ENCODE measurements at places on chromosomes 2 and 18.

- DNase-seq, result no peak
Observed at GRCh38 chr2:201450954-201451291, 335 bp downstream of the TRAK2 start.

- DNase-seq, result no peak
Observed at GRCh38 chr2:79219383-79219988, 59.9 kb upstream of the REG3A start.

DNA sequence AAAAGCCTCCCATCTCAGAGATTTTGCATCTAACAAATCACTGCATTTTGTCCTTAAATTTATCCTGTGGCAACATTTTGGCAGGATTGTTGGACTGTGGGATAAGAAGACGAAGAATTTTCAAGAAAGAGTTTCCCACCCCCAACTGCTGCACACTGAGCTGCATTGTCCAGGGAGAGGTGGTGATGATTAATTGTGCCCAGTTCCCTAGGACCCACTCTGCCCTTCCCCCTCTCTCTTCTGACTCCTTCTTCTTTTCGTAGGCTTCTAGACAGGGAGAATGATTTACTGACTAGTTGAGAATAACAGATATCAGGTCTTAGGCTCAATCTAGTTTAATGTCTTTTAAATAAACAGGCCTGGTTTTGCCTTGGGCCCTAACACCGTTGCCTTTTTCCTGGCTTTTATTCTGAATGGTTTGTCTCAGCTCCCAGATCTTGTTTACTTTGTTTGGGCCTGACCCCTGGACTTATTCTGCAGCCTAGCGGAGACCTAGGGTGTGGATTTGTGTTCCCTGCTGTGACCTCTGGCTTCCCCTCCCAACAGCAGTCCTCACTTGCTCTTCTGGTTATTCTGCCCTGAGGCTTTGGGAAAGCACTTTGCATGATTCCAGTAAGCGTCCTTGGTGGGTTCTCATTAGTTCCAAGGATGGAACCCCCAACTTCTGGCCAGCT, 233.3 kb downstream of the INSIG2 start:
- no peak for DNase-seq

DNA sequence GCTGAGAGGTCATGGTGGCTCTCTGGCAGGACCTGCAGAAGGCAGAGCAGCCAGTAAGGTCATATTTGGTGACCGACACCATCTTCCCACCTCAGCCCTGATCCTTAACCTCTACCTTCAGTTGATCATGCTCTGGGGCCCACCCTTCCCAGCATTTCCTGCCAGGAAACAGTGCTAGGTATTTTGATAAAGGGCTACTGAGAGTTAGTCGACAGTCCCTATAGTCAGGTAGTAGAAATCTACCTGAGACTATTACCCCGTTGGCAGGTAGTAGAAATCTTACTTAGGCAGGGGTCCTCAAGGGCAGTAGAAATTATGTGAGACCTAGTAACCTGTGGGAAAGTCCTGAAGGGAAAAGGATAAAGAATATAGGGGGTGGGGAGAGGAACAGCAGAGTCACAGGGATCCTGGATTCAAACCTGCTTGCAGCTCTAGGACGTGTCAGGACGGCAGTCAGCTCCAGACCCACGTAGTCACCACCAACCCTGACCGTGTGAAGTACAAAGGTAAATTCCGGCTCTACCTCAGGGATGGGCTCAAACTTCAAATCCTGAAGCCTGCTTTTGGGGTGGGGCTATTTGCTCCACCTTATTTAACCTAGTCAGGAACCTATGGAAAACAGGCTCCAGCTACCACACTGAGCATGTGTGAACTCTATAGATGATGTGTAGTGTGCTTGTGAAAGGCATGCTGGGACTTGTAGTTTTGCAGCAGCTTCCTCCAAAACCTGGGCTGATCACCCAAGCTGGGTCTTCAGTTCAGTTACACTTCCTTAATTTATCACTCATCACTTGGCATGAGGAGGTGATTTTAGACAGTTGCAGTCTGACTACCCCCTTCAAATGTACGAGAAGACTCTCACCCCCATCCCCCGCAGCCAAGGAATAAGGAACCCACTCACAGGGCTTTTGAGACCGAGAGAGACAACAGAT, at the start of gene DQX1:
DQX1 (minus strand) TSS at position 515 of the 932 bp plus-strand sequence; CDS start at position 13, 502 bp downstream.
- DNase-seq, result no peak

- no peak for DNase-seq
Observed at GRCh38 chr18:25305584-25305983, 46.4 kb downstream of the ZNF521 start.

DNA sequence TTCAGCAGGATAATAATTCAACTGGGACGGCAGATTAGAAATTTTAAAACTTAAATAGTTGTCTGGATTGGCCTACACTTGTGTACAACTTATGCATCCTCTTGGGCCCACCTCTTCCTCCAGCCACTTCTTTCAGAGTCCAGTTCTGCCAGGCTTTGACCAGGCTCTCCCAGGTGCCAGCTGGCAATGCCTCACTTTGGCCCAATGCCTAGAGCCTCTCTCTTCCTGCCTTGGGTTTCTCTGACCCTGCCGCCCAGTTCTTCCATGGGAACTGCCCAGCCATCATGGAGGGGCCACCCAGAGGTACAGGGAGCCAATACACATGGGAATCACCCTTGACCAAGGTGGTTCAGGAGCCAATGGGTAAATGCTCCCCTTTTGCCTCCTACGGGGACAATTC, 135.5 kb downstream of the IRS1 start:
- DNase-seq, result no peak

DNA sequence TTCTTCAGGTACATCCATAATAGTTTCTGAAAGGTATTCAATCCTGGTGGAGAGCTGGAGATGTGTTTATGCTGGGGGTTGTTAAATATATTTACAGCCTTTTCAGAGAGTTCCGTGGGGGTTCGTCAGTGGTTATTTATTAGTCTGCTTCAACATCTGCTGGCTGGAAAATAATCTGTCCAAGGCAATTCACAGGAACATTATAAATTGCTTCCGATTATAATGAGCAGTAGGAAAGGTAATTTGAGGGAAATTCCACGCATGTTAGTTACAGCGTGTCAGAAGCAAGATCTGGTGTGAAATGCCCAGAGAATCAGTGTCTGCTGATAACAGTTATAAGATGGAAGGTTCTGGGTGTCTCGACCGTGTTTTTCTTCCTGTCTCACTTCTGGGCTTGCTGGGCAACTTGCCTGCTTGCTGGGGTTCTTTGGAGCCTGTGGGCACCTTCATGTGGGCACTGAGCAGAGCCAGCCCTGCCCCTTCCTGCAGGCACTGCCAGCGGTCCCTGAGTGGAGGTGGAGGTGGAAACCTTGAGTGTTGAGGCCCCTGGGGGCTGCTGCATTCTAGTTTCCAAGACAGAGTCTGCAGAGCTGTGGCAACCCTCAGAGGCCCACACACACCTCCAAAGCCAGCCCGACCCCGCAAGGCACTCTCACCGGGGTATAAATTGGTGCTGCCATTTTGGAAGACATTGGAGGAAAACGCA, 185.7 kb downstream of the FAM210A start:
- no peak for DNase-seq

DNA sequence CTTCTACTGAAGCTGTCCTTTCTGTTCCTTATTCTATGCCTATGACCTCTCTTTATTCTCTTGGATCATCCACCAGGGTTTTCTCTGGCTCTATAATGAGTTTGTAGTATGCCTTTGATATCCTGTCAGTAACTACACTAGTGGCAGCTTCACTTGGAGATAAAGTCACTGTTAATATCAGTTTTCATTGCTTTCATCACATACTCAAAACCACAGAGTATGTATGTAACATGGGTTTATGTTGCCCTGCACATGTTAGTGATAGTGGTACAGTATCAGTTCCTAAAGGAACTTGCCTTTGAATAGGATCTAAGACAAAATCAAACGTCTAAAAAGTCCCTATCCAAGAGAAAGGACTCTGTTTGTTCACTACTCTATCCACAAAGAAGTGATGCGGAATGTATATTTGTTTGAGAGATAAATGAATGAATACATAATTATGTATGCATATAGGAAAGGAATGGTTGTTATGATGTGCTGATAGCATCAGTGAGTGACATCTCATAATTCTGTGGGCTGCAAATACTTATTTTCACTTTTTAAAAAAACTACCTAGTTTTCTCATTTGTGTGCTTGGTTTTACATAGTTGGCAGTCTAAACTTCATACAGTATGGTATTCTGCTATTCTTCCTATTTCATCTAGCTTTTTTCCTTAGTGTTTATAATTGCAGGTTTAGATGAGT, 45.1 kb downstream of the TET3 start:
- DNase-seq, result no peak

- DNase-seq, result no peak
Observed at GRCh38 chr18:53790786-53791185, 433.7 kb downstream of the MBD2 start.

DNA sequence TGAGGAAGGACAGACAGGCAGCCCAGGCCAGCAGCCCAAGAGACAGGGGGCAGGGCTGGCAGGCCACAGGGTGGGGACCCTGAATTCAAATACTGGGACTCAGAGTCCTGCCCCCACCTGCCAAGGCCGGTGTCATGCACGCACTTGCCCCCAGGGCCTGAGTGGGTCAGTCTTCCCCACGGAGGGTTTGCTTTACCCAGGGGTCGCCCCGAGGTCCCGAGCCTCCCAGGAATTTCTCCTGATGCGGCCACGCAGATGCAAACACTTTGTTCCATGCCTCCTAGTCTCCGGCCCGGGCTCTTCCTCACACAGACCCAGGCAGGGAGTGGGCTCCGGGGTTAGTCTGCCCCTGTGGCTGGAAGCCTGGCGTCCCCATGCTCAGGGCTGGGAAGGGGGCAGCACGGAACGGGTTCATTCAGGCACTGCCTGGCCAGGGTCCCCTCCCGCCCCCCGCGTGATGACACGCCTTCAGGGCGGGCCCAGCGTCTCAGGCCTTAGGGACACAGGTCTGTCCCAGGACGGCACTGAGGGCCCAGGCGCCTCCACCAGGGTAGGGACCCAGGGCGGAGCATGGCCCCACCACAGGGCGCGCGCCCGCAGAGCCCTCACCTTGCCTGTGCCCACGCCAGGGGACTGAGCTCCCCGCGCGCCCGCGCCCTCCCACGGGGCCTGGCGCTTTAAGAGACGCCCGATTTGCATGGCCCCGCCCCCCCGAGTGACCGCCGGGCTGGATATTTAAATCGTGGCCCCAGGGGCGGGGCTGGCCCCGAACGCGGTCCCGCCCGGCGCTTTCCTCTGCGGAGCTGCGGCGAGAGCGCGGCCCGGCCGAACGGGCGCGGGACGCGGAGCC, at the start of gene SNED1:
SNED1 (plus strand) TSS at position 763 of the 850 bp plus-strand sequence. CDS start 220 bp downstream, outside the sequence.
- no peak for DNase-seq

DNA sequence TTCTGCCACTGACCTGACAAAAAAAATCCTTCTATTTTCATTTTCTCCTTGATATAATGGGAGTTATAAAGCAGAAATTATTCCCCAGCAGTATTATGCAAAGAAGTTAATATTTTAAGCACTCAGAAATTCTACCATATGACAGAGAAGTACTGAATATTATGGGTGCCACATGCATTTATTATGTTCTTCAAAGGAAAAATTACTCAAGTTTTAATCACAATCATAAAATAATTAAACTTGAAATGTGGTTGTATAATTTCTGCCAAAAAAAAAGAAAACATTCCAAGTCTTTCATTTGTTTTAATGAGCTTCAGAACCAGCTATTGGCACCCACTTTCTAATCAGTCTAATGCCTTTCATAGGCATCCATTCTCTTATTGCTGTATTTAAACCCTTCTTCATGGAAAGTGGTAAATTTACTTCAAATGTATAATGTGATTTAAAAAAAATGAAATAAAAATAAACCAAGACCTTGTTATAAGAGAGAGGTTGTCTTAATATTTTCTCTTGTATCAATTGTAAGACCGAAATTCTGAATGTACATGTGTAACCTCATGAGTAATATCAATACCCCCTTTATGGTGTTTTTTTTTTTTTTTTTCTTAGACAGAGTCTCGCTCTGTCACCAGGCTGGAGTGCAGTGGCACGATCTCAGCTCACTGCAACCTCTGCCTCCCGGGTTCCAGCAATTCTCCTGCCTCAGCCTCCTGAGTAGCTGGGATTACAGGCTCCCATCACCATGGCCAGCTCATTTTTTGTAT, 302.3 kb downstream of the IRS1 start:
- no peak for DNase-seq

DNA sequence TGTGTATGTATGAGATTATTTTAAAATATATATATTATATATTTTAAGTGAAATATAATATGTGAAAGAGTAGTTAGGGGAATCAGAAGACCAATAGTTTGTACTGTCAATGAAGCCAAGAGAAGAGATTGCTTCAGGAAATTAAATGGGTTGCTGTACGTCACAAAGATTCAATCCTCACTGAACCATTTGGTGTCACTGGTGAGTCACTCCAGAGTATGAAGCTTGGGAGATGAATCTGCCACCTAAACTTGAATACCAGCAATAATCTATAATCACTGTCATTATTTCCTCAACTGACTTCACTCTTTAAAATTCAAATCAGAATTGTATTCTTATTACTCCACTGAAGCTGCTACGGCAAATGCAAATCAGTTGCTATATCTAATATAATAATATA, 41.9 kb upstream of the SCN9A start:
- no peak for DNase-seq

- DNase-seq, result no peak
Observed at GRCh38 chr2:197137231-197137630, 173.3 kb downstream of the ANKRD44 start.

- DNase-seq, result no peak
Observed at GRCh38 chr18:24731981-24732380, 271.5 kb downstream of the HRH4 start.

DNA sequence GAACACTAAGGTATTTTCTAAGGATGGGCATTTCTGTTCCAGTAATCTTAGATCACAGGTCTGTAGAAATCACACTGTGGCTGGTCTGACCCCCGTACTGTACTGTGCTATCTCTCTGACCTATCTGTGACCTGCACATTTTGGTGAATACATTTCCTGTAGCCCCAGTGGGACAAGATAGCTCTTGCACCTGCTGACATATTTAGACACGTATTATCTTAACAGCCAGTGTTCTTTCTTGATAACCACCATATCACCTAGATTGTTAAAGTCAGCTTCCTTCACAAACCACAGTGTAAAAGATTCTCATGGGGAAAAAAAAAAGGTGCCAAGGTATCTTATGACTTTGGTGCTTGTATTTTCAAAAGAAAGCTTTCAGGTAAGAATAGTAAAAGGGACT, 39.8 kb upstream of the TMEM247 start:
- DNase-seq, result no peak

DNA sequence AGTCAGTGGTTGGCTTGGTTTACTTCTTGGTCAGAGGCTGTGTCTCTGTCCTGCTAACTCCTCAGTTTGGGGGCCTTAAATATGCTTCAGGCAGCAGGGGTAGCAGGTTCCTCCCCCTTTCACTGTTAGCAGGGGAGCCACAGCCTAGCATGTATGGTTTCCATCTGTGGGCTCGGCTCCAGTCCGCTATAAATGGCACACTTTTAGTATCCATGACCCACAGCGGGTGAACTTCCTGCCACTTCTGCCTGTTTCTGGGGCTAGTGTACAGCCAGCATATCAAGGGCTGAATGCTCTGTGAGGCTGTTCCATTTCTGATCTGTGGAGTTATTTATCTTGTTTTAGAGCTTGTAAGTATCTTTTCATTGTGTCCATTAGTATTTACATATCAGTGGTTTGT, 58.3 kb downstream of the MRPL33 start:
- DNase-seq, result no peak

DNA sequence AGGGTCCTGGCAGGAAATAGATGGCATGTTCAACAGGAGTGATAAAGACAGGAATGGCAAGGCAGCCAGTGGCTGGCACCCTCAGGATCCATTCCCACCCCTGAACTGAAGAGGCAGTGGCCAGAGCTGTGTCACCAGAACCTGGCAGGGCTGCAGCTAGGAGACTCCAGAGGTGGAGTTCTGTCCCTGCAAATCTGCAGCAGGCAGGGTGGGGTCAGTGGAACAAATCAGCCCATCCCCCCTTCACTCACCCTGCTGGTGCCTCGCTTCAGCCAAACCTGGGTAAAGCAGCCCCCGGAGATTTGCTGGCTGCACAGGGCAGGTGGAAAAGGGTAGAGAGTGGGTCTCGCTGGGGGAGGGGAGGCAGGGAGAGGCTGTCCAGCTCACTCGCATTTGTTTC, 12.7 kb downstream of the INPP5D start:
- no peak for DNase-seq

All from cortex of kidney (tissue), 1 donor.